Cardiac muscle cell (in vitro differentiated cells and primary cell): ENCODE measurements at places on chromosomes 13 and 19. TPM values are rescaled to one million over a fixed set of nuclear protein-coding genes. Genes with fewer than 3 reads are reported as not detected.

DNA sequence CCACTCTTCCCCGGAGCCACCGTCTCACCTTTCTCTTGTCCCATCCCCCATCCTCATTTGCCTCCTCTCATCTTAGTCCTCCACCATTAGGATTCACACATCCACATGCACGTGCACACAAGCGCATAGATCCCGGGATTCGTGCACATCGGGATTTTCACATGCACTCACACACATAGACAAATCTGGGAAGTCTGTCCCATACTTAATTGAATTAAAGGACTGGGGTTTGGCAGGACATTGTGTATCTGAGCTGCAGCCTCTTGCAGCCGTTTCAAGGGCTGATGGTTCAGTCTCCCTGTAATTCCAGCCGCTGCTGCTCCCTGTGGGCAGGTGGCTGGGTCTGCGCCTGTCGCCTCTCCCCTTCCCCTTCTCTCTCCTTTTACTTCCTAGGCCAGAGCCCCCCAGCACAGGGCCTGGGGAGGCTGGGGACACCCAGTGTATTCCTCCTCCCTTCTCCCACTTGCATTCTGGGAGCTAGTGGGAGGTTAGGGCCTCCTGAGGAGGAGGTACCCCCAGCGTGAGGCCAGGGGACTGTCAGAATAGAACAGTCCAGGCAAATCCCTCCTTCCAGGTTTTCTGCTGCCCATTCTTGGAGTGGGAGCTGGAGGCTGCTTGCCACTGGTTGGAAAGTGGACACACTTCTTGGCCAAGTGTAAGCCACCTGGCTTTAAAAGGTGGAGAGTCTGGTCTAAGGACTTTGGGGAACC is 43.6 kb downstream of the LYL1 start:
- no peak for DNase-seq

GRCh38 chr13:51066091-51066831 is 44.8 kb downstream of the C13orf42 start:
- peak; percentile 26 for DNase-seq

DNA sequence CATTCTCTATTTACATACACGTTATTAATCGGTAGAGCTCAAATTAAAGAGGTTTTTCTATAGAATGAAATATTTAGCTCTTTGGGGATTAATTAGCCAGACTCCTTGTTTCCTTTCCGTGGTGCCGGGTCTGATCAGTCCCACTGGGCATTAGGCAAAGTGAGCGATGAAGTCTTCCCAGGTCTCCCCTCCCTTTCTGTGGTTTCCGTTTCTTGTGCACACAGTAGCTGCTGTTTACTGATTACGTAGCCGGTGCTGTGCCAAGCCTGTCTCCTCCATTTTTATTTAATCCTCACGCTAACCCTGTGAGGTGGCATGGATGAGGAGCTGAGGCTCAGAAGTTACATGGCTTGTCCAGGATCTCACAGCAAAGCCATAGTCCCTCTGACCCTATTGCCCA is 9.0 kb downstream of the SLC25A15 start:
- no peak for DNase-seq

GRCh38 chr19:57273014-57273413 is 7.3 kb upstream of the ZNF460 start:
- no peak for DNase-seq

DNA sequence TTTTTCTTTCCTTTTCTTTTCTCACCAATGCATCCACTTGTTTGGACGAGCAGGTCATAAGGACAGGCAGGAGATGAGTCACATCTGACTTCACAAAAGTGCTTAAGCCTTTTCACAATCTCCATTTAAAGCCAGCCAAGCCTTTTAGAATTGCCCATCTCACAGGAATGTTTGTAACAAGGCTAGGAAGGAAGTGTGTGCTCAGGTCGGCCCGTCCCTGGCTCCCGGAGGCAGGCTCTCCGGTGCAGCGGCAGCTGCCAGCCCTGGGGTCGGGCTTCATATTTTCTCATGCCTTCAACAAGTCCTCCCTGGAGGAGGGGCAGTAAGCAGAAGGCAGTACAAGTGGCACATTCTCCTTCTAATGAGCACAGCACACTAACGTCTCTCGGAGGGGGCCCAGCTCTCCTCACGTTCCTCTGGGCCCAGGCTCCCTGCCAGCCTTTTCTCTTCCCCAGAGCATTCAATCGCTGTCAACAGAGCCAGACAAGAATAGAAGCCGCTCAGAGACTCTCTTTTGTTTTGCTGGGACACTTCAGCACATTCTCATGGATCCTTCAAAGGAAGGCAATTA is 180.5 kb downstream of the COL4A1 start:
- DNase-seq = peak; percentile 70

- DNase-seq = no peak
Observed at GRCh38 chr19:28313633-28314032, 899.3 kb downstream of the UQCRFS1 start.

The ACER1 gene
- not detected in 2 replicates for total RNA-seq

The NKPD1 gene
- 1.1 and 3.3 TPM in 2 replicates for total RNA-seq

The PINLYP gene
- total RNA-seq = 9.2 and 12.1 TPM in 2 replicates

The ELAVL3 gene
- total RNA-seq = 0.09 and 0.18 TPM in 2 replicates

The ELAVL1 gene
- total RNA-seq = 62.2 and 66.5 TPM in 2 replicates

The ADPRHL1 gene
- 112 and 118 TPM in 2 replicates for total RNA-seq

The SYT5 gene
- 0.12 and 0.53 TPM in 2 replicates for total RNA-seq
